Articular chondrocyte of knee joint (primary cell): ENCODE measurements at places on chromosomes 4 and X. TPM values are rescaled to one million over a fixed set of nuclear protein-coding genes. Genes with fewer than 3 reads are reported as not detected.

The F8 gene
- 16.5 and 18.4 TPM in 2 replicates for total RNA-seq

The KLHL13 gene
- 58.0 and 87.8 TPM in 2 replicates for total RNA-seq

The SUPT20HL2 gene
- 0.11 TPM in 1 of 2 replicates, not detected in the other for total RNA-seq

The LNX1 gene
- total RNA-seq, result 70.7 and 72.5 TPM in 2 replicates

The VSIG4 gene
- not detected in 2 replicates for total RNA-seq

The CT83 gene
- not detected in 2 replicates for total RNA-seq

The ASB11 gene
- not detected in 2 replicates for total RNA-seq

The LONRF3 gene
- 0.86 and 0.91 TPM in 2 replicates for total RNA-seq
